ENCODE measurements at places on chromosomes 3 and 15. TPM values are rescaled to one million over a fixed set of nuclear protein-coding genes. Genes with fewer than 3 reads are reported as not detected.

KY gene
- not detected for total RNA-seq

PDIA5 gene
- total RNA-seq: 47.5 TPM

GTF2A2 gene
- 126 TPM for total RNA-seq

EFCC1 gene
- total RNA-seq: not detected

GPR156 gene
- total RNA-seq: 0.11 TPM

ELL3 gene
- 2.2 TPM for total RNA-seq

TXNRD3 gene
- 8.8 TPM for total RNA-seq

CLDN16 gene
- total RNA-seq: not detected

SERPINI1 gene
- total RNA-seq: 5.1 TPM

CPNE9 gene
- total RNA-seq: not detected

C3orf49 gene
- total RNA-seq: not detected

PSTPIP1 gene
- total RNA-seq: 0.53 TPM

CCDC39 gene
- 0.03 TPM for total RNA-seq

HDDC3 gene
- total RNA-seq: 27.9 TPM

RAB6B gene
- total RNA-seq: 0.51 TPM

FEZF2 gene
- total RNA-seq: not detected

RPL35A gene
- total RNA-seq: 1,615 TPM

STRC gene
- not detected for total RNA-seq

IP6K2 gene
- total RNA-seq: 45.8 TPM

SPINT1 gene
- 0.63 TPM for total RNA-seq

Data from HT1080 (cell line).